Kidney epithelial cell (primary cell): ENCODE measurements at places on chromosomes 7 and 10. TPM values are rescaled to one million over a fixed set of nuclear protein-coding genes. Genes with fewer than 3 reads are reported as not detected.

Gene SMARCD3
- 12.6 and 28.7 TPM in 2 replicates for total RNA-seq

- peak; percentile 72 for DNase-seq
Observed at GRCh38 chr10:105017116-105017515, 376.0 kb downstream of the SORCS3 start.

Gene ZNF487
- total RNA-seq: 1.9 and 4.2 TPM in 2 replicates

DNA sequence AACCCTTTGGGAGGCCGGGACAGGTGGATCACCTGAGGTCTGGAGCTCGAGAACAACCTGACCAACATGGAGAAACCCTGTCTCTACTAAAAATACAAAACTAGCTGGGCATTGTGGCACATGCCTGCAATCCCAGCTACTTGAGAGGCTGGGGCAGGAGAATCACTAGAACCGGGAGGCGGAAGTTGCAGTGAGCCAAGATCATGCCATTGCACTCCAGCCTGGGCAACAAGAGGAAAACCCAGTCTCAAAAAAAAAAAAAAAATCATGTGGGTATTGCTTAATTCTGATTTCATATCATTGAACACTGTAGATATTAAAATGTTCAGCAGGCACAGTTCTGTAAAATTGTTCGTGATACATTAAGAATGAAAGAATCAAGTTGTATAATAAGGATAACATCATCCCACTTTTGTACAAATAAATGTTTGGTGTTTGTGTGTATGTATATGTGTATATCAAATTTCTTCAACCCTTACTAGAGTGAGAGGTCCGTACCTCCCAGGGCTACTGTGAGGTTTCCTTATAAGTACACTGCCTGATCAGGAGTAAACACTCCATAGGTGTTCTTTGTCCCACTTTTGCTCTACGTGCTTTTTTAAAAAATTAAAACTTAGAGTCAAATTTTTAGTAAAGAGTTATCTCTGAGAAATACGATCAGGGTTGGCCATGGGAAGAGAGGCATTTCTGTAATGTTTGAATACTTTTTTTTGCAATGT is 31.7 kb downstream of the PLEKHS1 start:
- no peak for DNase-seq

DNA sequence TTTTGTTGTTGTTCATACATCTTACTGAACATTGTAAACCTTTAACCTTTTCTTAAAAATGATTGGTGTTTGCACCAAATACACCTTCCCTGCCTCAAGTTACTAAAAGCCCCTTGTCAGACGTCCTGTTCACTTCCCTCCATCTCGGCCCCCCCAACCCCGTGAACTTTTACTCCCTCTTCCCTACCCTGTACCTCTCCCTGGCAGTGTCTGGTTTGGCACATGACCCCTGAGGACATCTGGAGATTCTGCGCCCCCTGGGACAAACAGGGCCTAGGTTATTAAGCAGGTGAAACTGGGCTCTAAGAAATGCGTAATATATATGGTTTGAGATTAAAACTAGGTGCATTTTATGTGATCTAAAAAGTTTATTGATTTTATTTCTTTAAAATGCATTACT is 1.4 kb downstream of the PPP2R2D start:
- no peak for DNase-seq

GRCh38 chr7:51640841-51641240 is 324.2 kb upstream of the COBL start:
- no peak for DNase-seq

GRCh38 chr10:68963151-68963550 is 7.2 kb downstream of the DDX21 start:
- DNase-seq: no peak

- no peak for DNase-seq
Observed at GRCh38 chr7:157780721-157781120, 443.9 kb downstream of the DNAJB6 start.

DNA sequence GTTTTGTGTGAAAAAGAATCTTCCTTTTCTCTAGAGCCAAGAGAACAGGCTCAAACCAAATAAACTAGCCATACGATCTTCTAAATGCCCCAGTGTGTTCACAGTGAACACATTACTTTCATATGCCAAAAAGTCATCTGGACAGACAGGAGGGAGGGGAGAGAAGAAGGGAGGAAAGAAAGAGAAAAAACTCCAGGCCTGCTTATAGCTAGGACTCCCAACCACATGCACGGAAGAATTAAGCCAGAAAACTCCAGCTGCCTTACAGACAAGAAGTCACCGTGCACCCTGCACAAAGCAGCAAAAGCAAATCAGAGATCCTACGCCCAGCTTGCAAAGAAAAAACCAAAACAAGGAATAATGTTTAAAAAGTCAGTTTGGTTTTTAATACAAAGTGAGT is 34.3 kb downstream of the SNX8 start:
- DNase-seq: no peak

GRCh38 chr7:27297356-27297755 is 54.8 kb downstream of the EVX1 start:
- DNase-seq: no peak

DNA sequence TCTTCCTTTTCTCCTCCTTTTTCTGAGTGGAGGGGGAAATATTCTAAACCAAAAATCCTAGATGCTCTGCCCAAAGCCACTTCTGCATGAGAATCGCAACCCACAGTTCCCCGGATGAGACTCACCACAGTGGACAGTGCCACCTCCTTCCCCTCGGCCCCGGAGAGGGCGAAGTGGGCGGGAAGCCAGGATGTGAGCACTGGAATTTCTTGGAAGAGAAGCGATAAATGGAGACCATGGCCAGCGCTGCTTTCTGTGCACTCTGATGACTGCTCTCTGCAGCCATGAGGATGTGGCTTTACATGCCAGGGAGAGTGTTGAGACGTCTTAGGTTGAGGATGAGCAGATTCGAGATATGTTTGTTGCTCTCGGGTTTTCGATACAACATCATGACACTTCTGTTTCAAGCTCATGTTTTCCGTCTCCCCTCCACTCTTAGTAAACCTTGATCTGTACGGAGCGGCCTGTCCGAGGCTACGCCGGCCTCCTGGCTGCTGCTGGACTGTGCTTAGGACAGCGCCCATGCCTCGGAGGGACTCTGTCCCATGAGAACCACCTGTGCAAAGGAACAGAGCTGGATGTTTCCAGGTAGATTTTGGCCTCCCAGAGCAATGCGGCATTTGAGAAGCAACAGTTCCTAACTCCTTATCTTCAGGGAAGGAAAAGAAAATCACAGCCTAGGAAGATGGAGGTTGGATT is 414.6 kb upstream of the FOXK1 start:
- no peak for DNase-seq

Gene ARHGEF35
- 9.0 and 11.5 TPM in 2 replicates for total RNA-seq

DNA sequence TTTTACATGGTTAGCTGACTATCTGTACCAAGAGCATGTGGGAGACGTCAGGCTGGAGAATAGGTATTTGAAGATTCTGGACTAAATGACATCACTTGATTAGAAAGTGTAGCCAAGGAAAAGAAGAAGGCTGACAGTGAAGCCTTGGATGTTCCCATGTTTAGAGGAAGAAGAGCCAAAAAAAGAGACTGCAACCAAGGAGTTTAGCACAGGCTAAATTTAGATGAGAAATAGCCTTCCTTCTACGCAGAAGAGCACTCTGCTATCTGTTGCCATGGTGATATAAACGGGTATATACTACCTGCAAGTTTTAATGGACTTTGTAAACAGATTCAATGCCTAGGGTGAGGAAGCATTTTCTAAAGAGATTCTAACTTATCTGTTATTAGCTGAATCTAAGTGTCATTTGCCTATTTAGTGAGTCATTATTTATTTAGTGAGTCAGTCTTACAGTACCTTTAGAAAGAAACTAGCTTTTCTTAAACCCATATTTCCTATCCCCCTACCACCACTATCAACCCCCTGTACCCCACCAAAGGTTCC is 69.8 kb downstream of the CDK6 start:
- no peak for DNase-seq

DNA sequence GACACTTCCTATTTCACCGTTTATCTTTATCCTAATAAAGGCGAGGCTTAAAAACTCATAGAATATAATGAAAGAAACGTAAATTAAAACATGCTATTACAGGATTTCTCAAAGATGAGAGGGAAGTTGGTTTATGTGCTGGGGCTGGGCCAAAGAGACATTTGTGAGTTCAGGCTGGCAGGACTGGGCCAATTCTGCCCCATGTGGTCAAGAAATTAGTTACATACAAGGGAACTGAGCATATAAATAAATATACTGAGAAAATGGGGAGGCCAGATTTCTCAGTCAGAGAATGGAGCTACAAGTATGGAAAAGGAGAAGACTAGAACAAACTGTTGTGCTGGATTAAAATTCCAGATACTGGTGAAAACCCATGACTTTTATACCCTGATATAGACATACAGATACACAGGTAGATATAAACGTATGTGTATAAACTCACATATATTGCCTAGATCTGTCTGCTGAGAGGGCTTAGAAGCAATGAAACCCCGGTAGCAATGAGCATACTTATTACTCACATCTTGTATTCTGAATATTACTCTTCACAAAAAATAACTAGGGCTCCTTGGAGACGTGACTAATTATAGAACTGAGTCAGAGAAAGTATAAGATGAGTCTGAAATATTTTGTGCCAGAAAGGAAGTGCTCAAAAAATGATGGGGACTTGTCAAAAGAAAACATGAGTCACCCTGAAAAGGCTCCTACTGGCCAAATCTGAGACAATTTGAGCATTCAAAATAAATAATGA is 155.7 kb upstream of the FGFR2 start:
- peak; percentile 16 for DNase-seq

DNA sequence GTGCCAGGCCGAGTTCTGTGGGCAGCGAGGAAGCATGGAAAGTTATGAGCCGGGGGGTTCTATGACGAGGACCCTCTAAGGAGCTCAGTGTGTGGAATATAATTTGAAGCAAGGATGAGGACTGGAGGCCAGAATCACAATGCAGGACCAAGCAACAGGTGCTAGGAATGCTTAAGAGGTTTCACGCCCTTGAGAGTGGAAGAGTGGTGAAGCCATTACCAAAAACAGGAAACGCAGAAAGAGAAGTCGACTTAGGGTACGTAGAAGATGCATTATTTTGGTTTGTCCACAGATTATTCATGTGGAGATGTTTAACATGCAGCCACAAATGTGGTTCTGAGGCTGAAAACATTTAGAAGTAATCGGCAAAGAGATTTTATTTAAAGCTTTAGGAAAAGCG is 78.7 kb downstream of the PIP4K2A start:
- no peak for DNase-seq

DNA sequence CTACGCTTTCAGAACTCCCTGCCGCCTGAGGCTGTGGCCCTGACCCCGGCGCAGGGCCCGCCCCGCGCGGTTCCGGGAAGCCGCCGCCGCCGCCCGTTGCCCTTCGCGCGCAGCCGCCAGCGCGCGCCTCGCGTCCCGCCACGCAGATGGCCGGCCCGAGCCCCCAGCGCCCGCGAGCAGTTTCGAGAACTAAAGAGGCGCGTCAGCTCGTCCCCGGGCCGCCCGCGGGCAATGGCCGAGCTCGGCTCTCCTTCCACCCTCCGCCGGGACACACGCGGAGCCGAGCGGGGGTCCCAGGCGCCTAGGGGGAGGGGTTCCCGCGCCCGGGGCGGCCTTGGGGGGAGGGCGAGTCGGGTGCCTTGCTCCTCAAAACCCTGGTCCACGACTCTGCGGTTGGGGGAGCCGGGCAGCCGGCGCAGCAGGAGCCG is 1.8 kb downstream of the HNRNPF start:
- no peak for DNase-seq

DNA sequence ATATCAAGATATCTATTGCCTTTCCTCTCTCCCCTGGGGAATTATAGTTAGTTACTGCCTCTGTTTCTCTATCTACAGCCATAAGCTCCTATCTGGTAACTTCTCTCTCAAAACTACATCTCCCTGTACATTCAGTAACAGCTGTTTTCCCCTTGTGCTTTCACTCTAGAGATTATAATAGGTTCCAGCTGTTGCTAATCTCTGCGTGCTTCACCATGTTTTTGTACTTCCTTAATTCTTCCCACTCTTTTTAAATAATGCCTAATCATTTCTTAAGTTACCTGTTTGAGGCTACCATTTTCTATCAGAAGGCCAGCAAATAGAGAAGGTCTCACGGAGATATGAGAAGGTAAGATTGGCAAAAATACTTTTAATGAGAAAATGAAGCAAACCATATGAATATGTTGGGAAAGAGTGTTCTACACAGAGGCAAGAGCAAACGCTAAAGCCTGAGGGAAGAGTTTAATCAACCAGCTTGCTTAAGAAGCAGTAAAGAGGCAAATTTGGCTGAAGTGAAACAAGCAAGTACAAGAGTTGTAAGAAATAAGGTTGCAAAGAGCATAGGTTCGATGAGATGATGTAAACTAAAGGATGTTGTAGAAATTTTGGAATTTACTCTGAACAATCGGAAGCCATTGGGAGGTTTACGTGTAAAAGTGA is 101.9 kb upstream of the HGF start:
- no peak for DNase-seq

DNA sequence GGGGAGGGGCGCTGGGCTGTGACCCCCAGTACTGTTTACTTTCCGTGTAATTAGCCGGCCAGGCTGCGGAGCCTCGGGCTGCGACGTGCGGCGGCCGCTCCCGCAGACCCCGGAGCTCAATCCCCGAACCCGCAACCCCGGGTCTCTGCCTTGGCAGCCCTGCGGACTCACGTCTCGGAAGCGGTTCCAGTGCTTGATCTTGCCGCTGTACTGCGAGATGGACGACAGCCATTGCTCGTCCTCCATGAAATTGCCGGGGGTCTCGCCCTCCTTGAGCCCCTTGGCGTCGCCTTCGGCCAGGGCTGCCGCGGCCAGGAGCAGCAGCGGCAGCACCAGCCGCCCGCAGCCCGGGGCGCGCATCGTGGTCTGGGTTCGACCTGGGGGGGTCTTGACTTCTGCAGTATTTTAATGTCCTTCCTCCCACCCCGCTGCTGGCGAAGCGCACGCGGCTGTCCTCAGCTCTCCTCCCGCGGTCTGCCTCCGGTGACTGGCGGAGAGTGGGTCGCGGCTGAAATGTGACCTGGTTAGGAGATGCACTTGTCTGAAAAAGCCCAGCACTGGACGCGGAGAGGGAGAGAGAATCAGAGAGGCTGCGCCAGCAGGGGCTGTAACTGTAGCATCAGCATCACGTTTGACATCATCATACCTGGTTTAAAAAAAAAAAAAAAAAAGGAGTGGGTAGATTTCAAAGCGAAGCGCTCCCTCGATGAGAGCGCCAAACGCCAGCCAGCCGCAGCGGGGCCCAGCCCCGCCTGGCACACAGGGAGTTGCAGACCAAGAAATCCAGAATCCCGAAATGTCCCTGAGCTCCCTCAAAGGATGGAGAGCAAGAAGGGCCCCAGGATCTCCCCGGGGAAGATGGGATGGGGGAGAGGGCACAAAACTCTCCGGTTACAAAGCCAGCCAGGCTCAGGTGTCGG is at the start of gene SPOCK2:
SPOCK2 (minus strand) TSS at position 583 of the 920 bp plus-strand sequence; CDS start at position 360, 223 bp downstream.
- no peak for DNase-seq

Gene CLDN3
- total RNA-seq: 100 and 123 TPM in 2 replicates

Gene GRM3
- total RNA-seq: not detected in 2 replicates
